ENCODE measurements at places on chromosomes 4 and X.

DNA sequence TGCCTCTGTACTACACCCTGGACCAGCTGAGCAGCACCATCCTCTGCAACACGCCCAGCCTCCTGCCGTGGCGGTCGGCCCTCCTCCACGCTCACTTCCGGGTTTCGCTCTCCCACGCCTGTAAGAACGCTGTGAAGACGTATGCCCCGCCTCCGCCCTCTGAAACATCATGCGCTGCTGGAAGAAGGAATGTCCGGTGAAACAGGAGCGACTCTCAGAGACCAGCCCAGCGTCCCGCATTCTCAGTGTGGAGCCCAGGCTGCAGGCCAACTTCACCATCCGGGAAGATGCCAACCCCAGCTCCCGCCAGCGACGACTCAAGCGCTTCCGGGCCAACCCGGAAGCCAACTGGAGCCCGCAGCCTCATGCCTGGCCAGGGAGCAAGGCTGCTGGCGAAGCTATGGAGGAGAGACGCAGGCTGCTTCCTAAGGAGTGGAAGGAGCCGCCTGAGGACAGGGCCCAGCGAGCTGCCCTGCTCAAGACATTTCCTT, 186.1 kb upstream of the SLITRK2 start:
- DNase-seq: no peak

GRCh38 chr4:82217986-82218715, 155.6 kb downstream of the HNRNPD start:
- DNase-seq: no peak

- no peak for DNase-seq
Observed at GRCh38 chr4:162699629-162700028, 467.1 kb downstream of the NAF1 start.

DNA sequence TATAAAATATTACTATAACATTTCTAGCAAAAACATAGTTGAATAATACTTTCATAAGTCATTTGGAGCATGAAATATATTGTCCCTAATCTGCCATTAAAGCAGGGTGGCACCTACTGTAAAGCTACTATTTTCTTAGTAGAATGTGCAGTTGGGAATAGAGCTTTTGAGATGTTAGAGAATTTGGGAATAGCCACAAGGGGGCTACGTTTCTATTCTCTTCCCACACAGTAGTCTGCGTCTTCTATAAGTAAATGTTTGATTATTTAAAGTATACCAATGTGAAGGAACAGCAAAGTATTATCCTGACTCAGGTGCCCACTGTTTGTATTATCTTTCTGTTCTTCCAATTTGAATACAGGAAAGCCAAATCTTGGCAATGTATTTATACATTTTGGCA, 323.2 kb upstream of the GIMD1 start:
- DNase-seq: no peak

DNA sequence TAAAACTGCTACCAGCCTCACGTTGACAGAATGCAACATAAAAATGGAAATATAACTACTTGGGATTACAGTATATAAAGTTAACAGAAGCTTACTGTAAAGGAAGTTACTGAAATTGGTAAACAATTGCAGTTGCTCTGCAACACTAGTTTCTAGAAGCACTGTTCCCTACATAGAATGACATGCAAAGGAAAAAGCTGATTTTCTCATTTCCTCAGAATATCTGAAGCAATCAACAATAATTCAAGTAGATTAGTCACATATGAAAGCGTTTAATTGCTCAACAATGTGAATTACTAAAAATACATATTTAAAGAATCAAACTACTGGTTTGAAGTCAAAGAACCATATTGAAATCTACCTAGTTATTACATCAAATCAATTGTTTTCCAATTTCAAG, 31.8 kb downstream of the PDGFC start:
- DNase-seq: no peak

All from NCI-H2029 (cell line).